ENCODE measurements at places on chromosomes 3 and 15.

DNA sequence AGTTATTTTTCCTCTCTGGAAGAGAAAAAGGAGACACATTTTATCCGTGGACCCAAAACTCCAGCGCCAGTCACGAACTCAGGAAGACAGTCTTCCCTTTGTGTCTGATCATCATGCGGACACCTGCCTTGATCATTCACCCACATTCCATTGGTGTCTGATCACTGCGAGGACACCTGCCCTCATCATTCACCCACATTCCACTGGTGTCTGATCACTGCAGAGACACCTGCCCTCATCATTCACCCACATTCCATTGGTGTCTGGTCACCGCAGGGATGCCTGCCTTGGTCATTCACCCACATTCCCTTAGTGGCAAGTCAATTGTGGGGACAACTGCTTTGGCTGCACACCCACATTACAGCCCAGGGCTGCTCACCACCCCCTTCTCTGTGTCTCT, 148.9 kb downstream of the ROBO1 start:
- no peak for DNase-seq

DNA sequence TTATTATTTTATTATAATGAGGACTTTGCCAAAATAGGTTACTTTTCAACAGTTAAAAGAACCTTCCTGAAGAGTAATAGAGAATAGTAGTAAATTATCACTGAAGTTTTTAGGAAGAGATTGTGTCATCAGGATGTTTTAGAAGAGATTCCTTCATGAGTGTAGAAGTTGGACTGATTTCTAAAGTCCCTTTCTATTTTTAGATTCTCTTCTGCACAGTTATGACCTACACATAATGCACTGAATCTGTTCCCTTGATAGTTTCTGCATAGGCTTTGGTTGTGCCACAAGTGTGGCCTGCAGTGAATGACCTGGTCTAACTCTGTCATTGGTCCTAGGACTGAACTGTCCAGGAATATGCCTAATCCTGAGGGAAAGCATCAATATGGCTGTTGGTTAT, 23.9 kb downstream of the SLC35A5 start:
- no peak for DNase-seq

DNA sequence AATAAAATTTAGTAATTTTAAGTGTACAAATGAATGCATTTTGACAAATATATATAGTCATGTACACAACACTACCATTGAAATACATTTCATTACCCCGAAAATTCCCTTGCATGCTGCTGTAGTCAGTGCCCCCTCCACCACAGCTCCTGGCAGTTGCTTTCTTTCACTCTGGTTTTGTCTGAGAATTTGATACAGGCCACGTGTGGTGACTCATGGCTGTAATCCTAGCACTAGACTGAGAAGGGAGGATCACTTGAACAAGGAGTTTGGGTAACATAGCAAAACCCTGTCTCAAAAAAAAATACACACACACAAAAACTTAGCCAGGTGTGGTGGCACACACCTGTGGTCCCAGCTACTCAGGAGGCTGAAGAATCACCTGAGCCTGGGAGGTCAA, 65.4 kb downstream of the TFRC start:
- no peak for DNase-seq

DNA sequence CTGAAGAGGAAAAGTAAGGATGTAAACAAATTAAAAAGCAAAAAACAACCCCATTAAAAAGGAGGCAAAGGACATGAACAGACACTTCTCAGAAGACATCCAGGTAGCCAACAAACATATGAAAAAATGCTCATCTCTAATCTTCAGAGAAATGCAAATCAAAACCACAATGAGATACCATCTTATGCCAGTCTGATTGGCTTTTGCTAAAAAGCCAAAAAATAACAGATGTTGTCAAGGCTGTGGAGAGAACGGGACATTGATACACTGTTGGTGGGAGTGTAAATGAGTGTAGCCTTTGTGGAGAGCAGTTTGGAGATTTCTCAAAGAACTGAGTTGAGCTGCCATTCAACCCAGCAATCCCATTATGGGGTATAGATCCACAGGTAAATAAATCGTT, 18.6 kb upstream of the RGMA start:
- DNase-seq: no peak

DNA sequence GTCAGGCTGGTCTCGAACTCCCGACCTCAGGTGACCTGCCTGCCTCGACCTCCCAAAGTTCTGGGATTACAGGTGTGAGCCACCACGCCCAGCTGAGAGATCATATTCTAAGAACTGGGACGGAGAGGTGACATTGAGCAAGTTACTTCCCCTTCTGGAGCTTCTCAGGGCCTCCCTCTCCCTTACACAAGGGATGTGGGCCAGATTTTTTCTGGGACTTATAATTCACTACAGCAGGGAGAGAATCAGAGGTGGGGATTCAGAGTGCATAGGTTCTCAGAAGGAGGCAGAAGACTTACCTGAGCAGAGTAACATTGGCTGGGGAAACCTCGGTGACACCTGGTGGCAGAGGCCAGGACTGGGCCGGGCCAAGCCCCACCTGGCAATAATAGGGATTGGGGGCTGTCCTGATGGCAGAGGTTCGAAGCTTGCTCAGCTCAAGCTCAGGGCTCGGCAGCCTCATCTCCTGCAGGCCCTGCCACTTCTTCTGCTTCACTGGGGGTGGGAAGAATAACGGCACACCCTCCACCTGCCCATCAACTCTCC, 6.8 kb downstream of the LTK start:
- no peak for DNase-seq

DNA sequence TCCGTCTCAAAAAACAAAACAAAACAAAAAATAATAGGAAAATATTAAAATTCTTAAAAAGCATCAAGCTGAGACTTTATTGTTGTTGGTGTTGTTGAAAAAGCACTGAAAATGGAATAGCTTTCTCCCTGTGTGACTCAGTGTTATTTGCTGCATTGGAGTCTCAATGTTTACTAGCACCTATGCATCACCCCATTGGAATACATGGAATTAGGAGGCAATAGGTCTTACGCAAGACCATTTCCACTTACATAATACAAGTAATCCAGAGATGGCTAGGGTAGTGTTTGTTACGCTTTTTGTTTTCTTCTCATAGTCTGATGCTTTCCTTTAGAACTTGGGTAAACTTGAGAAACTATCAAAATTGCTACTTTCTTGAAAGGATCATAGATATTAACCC, 15.2 kb downstream of the GXYLT2 start:
- DNase-seq: no peak

DNA sequence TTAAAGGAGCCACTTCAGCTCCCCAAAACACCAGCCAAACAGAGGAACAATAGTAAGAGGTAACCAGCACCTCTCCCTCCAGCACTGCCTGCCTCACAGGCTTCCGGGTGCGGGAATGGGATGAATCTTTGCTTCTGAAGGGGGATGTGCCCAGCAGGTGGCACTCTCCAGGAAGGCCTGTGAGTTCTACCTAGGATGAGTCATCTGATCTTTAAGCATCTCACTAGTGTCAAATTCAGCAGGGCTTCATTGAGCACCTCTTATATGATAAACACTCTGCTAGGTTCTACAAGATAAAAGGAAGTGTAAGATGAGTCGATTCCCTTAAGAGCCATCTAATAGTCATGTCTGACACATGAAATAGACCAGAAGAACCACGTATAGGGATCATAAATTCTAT, 237.4 kb upstream of the UMPS start:
- DNase-seq: peak; percentile 60

DNA sequence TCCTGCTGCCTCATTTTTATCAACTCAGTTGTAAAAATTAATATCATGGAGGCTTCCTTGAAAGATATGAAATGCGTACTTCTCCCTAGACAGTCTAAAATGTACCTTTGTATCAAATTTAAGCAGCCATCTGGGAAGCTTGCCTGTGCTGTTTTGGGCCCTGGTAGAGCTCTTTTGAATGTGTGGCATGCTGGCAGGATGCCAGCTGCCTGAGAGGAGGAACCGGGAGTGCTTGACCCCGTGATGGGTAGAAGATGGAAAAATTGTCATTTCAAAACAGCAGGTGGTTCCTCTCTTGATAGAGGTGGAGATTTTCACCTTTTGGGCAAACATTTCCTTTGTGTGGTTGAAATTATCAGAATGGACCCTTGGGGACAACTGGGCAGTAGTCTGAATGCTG, 245.3 kb downstream of the RPLP1 start:
- no peak for DNase-seq

GRCh38 chr15:100959066-100960050, 40.2 kb downstream of the LRRK1 start:
- no peak for DNase-seq

GRCh38 chr15:82613747-82614146, 33.4 kb downstream of the CPEB1 start:
- DNase-seq: no peak

GRCh38 chr3:194481103-194481502, 5.7 kb downstream of the ATP13A3 start:
- DNase-seq: no peak

DNA sequence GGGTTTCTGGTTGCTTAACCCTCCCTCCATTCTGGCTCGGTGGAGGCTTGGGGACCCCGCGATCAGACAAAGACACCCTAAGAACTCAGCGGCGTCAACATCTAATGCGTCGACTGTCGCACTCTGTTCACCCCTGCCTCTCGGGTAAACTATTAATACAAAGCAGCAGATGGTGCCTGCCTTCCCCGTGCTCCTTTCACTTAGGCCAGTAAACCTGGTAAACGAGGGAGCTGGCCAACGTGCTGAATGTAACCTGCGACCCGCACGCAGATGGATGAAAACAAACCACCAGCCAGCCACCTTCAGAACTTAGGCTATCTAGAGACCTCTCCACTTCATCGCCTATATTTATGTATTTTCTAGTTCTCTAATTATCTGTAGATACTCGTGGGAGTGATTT, 848 bp upstream of the CADPS start:
- no peak for DNase-seq

- no peak for DNase-seq
Measured at GRCh38 chr3:23264413-23264812, 61.3 kb downstream of the UBE2E2 start.

DNA sequence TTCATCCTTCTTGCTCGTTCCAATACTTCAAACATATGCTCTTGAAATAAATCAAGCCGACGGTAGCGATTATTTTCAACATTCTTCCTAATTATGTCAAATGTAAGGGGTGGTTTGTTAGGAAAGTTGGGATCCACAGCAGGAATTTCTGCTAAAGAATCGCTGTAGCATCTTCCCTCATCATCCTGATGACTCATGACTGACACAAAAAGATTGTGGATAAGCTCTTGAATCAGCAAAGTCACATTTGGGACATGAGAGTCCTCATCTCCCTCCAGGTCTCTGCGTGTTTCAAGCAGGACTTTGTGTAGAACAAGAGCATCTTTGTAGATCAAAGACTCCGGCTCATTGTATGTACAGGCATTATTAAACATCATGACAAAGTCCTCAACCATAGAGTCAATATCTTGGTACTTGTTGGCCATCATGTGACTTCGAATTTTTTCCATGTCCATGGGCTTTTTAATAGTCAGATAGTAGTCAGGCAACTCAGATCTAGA, 73.0 kb downstream of the UQCC5 start:
- DNase-seq: no peak

GRCh38 chr3:175149675-175150074, 290.5 kb downstream of the NAALADL2 start:
- DNase-seq: no peak

- DNase-seq: no peak
Measured at GRCh38 chr15:90660195-90660998, 56.7 kb upstream of the BLM start.

- no peak for DNase-seq
Measured at GRCh38 chr3:131299836-131300235, 81.7 kb upstream of the NUDT16 start.

DNA sequence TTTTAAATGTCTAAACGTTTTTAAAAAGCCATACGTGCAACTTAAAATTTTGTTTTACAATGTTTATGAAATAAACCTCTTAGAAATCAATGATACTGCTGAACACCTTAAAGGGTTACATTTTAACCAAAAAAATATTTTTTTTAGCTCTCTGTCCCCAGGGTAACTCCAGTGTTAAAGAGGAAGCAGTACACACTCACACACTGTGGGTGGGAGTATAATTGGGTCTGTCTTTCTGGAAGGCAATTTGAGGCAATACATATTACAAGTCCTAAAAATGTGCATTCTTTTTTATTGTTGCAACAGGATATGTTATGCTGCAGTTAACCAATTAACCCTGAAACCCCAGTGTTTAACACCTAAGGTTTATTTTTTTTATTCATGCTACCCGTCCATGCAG, 34.1 kb downstream of the WHAMM start:
- DNase-seq: no peak

DNA sequence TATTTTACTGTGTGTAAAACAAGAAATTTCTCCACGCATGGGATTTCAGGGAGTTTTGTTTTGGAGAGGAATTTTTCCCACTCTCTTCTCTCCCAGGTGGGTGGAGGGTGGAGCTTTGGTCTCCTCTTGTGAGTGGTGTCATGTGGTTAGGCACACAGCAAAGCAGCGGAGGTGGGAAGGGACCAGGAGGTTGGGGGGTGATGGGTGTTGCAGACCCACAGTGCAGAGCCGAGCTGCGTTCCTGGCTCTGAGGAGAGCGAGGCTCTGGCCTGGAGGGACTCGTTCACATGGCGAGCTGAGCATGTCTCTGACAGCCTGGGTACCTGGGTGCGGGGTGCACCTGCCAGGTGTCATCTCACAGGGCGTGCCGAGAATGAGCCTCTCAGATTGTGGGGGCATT, 87.8 kb downstream of the RYR3 start:
- no peak for DNase-seq

GRCh38 chr3:184586851-184587250, 25.3 kb downstream of the EPHB3 start:
- no peak for DNase-seq

- DNase-seq: no peak
Measured at GRCh38 chr3:98839846-98840245, 61.6 kb downstream of the DCBLD2 start.

- peak; percentile 37 for DNase-seq
Measured at GRCh38 chr3:10192953-10193691, 28.4 kb downstream of the IRAK2 start.

- DNase-seq: no peak
Measured at GRCh38 chr3:35393901-35394799, 245.2 kb upstream of the ARPP21 start.

GRCh38 chr3:77071809-77072208, 31.9 kb downstream of the ROBO2 start:
- DNase-seq: no peak

DNA sequence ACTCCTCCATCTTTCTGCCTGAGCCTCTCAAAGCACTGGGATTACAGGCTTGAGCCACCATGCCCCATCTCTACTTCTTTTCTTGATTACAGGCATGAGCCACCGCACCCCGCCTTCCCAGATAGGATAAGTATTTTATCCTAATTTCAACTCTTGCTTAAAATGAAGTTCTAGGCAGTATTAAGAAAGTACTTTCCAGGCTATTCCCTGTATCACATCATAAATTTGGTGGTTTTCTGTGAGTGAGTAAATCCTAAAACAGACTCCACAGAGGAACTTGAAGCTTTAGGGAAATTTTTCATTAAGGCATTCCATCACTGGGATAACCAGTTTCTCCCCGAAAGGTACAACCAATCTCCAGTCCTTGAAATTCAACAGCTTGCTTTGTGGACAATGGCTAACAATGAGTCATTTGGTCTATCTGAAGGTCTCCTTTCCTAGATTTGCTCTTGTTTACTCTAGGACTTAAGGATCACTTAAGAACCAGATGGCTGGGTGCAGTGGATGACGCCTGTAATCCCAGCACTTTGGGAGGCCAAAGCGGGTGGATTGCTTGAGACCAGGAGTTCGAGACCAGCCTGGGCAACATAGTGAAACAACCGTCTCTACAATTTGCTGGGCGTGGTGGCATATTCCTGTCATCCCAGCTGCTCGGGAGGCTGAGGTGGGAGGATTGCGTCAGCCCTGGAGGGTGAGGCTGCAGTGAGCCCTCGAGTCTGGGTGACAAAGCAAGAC, 49.7 kb upstream of the SKIL start:
- no peak for DNase-seq

- DNase-seq: no peak
Measured at GRCh38 chr3:64161481-64161952, 63.7 kb downstream of the PRICKLE2 start.

Data from dorsolateral prefrontal cortex (tissue), 122 donors.